ENCODE measurements at places on chromosomes 5 and 9. TPM values are rescaled to one million over a fixed set of nuclear protein-coding genes. Genes with fewer than 3 reads are reported as not detected.

Gene SMIM33
- total RNA-seq = not detected

Gene HMMR
- total RNA-seq = 37.0 TPM

Gene PROB1
- total RNA-seq = 2.5 TPM

Gene CATSPER3
- not detected for total RNA-seq

Gene NR4A3
- 2.8 TPM for total RNA-seq

Gene PCDHGA7
- 12.5 TPM for total RNA-seq

Gene ORM2
- total RNA-seq = not detected

Gene RARS1
- 156 TPM for total RNA-seq

Gene DDX41
- 94.9 TPM for total RNA-seq

Gene SLC6A19
- not detected for total RNA-seq

Gene TSSK1B
- total RNA-seq = not detected

Gene SRP19
- 57.4 TPM for total RNA-seq

Gene TAF11L5
- total RNA-seq = not detected

Gene ARL14EPL
- not detected for total RNA-seq

Gene C5orf58
- total RNA-seq = not detected

Gene HRCT1
- total RNA-seq = 3.3 TPM

Gene STING1
- total RNA-seq = 83.7 TPM

Gene LECT2
- total RNA-seq = not detected
